Chondrocyte (in vitro differentiated cells): ENCODE measurements at places on chromosomes 1 and 21. TPM values are rescaled to one million over a fixed set of nuclear protein-coding genes. Genes with fewer than 3 reads are reported as not detected.

- no peak for DNase-seq
These were observed 405.9 kb downstream of the TTLL7 start for GRCh38 chr1:83593073-83593472.

DNA sequence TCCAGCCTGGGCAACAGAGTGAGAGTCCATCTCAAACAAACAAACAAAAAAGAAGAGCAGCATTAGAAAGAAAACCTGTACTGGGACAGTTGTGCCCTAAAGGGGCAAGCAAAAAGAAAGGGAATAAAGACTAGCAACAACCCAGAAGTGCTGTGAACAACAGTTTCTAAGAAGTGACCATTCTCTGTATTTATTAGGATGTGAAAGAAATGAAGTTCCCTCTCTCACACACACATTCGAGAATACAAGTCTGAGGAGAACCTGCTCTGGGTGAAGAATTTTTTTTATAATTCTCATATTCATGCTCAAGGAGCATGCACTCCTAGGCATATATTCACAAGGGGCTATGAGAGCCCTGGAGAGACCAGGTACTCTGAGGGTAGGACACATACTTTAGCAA, 59.5 kb upstream of the LRRC8D start:
- DNase-seq, result no peak

DNA sequence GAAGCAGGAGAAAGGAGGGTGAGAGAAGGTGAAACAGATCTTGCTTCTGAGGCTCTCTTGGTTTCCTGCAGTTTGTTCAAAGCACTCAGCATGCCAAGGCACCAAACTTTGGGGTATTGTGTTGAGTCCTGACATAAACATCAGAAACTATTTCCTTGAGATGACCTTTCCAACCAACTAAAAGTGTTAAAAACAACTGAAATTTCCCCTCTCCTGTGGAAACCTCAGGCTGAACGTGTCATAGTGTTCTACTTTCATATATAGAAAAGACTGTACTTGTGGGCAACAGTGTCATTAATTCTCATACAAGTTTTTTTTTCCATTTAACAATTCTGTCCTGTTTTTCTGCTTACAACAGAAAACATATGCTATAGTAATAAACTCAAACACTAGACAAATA, 6.3 kb upstream of the LYST start:
- no peak for DNase-seq

DNA sequence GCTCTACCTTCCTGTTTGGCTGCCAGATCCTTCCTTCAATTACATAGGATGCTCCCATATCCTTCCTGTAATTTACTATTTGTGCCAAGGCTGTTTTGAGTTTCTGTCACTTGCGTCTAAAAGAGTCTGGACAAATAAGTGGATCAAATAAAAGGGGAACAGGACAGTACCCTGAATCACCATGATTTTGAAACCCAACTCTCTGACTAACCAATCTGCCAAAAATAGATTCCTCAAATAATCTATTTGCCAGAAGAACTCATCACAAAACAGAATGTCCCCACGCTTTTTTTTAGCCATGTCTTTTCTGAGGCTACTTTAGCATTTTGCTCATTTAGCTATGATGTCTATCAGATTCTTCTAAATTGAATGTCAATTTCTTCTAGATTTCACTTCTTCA, 392.6 kb downstream of the NTNG1 start:
- DNase-seq, result no peak

GRCh38 chr1:173206816-173207568, at the start of gene TNFSF4:
Gene TNFSF4 (minus strand): TSS chr1:173207331. CDS start chr1:173207176, 155 bp downstream.
- DNase-seq, result no peak

DNA sequence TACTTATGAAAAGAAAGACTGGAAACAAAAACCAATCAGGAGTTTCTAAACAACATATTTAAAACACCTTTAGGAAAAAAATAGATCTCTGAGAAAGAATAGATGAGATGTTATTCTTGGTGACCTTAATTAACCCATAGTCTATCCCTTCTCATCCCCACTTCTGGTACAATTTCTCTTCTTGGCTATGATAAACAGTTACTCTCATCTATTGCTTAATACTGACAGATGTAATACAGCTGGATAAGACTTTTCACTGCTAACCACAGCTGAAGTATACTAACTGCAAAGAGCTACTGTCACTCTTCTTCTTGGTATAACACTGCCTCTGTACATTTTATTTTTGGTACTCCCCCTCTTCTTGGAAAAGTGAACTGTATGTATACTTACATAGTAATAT, 15.2 kb downstream of the EXTL2 start:
- no peak for DNase-seq

VWA5B1 gene
- total RNA-seq, result not detected in 3 replicates

PPIAL4G gene
- total RNA-seq, result not detected in 3 replicates
